Natural killer cell treated with Interleukin-12 subunit alpha and Interleukin-12 subunit beta and Interleukin-15 and Interleukin-18, amount 100 ng/mL, for 72 hours (primary cell): ENCODE measurements at places on chromosomes 2 and 18. TPM values are rescaled to one million over a fixed set of nuclear protein-coding genes. Genes with fewer than 3 reads are reported as not detected.

DNA sequence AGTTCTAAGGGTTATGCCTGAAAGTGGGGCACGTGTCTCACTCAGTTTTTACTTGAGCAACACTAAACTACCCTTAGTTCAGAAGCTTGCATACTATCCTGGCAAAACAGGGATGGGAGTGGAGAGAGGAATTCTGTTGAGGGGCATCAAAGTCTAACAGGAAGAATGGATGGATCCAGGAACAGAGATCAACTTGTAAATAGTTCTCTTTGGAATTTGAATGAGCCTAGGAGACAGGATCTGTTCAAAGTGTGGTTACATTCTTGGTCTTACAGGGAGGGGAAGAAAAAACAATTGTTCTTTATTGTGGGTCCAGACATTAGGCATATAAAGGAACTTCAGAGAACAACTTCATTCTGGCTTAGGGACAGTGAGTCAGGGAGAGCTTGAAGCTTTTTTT is 560.2 kb downstream of the CNTNAP5 start:
- no peaks in the 10 kb centered on the region for H3K36me3 ChIP-seq
- no peaks in the 10 kb centered on the region for H3K4me1 ChIP-seq
- DNase-seq: no peak
- no peak overlapping the region for H3K27ac ChIP-seq

GRCh38 chr2:226378753-226379705 is 420.6 kb downstream of the IRS1 start:
- no peaks in the 10 kb centered on the region for H3K27me3 ChIP-seq
- DNase-seq: no peak
- H3K36me3 ChIP-seq: no peaks in the 10 kb centered on the region
- H3K27ac ChIP-seq: no peak overlapping the region
- H3K4me1 ChIP-seq: no peaks in the 10 kb centered on the region

- H3K4me1 ChIP-seq: no peaks in the 10 kb centered on the region
- peaks cover 7% of the 10 kb centered on the region for H3K27me3 ChIP-seq
- no peak overlapping the region for H3K4me3 ChIP-seq
These were observed 142.5 kb upstream of the L3MBTL4 start for GRCh38 chr18:6557057-6557769.

DNA sequence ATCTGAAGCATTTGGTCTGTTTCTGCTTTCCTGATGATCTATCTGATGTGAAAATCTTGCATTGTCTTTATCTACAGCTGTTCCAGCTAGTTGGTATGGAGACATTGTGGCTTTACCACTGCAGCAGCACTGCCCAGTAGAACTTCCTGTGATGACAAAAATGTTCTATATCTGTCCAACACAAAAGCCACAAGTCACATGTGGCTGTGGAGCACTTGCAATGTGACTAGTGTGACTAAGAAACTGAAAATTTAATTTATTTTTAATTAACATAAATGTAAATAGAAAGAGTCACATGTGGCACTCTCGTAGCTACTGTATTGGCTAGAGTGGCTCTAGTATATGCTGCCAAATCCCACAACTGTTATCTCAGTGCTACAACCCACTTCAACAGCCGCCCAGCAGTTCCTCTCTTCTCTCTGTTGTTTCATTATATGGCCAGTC is 425.7 kb downstream of the SETBP1 start:
- no peak overlapping the region for H3K4me3 ChIP-seq
- no peaks in the 10 kb centered on the region for H3K36me3 ChIP-seq
- H3K27ac ChIP-seq: no peak overlapping the region
- peak; percentile 70 for DNase-seq
- peaks cover 30% of the 10 kb centered on the region for H3K4me1 ChIP-seq

- H3K4me1 ChIP-seq: no peaks in the 10 kb centered on the region
- peaks cover 5% of the 10 kb centered on the region for H3K36me3 ChIP-seq
- H3K4me3 ChIP-seq: no peak overlapping the region
- no peak for DNase-seq
- no peaks in the 10 kb centered on the region for H3K27me3 ChIP-seq
These were observed 141.8 kb downstream of the GRB14 start for GRCh38 chr2:164479460-164479859.

DNA sequence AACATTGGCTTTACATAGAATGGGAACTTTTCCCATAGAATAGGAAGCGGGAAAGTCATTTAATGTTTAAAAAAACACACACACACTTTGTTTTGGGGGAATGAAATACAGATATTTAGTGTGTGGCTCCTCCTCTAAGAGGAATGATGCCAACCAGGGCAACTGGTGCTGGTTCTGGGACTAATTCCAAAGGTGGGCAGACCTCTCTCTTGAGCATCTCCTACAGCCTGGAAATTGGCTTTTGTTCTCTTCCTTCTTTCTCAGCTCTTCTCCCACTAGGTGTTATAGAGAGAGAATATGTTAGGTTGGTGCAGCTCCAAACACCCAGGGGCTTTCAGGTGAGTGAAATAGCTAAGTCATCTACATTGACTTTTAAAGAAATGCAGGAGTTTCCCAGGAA is 190.1 kb downstream of the RAD51AP2 start:
- H3K36me3 ChIP-seq: no peaks in the 10 kb centered on the region
- no peak overlapping the region for H3K4me3 ChIP-seq
- DNase-seq: no peak
- H3K27me3 ChIP-seq: no peaks in the 10 kb centered on the region

DNA sequence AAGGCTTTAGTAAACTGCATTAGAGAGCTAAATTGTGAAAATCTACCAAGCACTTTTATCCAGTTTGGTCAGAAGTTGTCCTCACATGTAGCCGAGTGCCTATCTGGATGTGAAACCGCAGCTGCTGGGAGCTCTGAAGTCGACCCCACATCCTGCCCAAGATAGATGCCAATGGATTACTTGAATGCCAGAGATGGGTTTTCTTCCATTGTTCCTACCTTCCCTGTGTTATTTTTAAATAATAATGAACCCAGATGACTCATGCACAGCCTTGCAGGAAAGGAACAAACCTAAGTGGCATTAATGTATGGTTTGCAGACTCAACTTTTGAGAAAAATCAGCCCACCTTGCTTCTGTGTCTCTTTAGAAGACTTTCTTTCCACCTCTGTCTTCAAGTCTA is 408.5 kb downstream of the FBXO15 start:
- no peaks in the 10 kb centered on the region for H3K27me3 ChIP-seq
- no peak overlapping the region for H3K27ac ChIP-seq
- no peak overlapping the region for H3K4me3 ChIP-seq
- no peaks in the 10 kb centered on the region for H3K4me1 ChIP-seq

GRCh38 chr2:204468746-204469429 is 76.4 kb upstream of the PARD3B start:
- DNase-seq: no peak
- no peak overlapping the region for H3K4me3 ChIP-seq
- no peak overlapping the region for H3K27ac ChIP-seq
- H3K27me3 ChIP-seq: peaks cover 7% of the 10 kb centered on the region
- no peaks in the 10 kb centered on the region for H3K36me3 ChIP-seq

DNA sequence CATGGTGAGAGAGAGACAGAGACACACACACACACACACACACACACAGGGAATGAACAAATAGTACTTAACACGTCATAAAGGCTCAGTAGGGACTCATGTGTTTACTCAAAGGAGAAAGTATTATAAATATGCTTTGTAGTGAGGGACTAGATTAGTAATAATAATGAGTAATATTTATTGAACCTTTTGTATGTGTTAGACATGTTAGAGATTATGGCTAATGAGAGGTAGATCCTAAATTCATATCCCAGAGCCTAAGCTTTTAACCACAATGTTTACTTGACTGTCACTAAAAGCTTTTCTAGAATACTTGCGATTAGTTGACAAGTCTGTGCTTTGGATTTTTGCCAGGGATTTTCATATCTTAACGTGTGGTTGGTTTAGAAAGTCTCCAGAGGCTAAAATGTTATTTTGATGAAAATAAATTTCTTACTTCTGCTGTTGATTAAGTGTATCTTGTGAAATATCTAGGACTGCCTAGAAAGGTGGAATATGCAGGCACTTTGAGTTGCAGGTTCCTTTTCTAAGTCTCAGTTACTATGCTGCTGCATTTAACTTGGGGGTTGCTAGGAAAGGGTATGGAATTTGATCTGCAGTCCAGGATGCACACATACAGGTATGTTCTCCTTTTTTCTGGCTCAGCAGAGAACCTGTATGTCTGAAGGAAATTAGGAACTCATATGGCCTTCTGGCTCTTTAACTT is 64.5 kb downstream of the UBR3 start:
- no peak for DNase-seq
- no peaks in the 10 kb centered on the region for H3K27me3 ChIP-seq

- no peaks in the 10 kb centered on the region for H3K36me3 ChIP-seq
- H3K27ac ChIP-seq: no peak overlapping the region
- peaks cover 45% of the 10 kb centered on the region for H3K27me3 ChIP-seq
- H3K4me3 ChIP-seq: no peak overlapping the region
- DNase-seq: no peak
- H3K4me1 ChIP-seq: no peaks in the 10 kb centered on the region
These were observed 25.5 kb downstream of the ACVR1C start for GRCh38 chr2:157603198-157603597.

- H3K27ac ChIP-seq: no peak overlapping the region
- no peaks in the 10 kb centered on the region for H3K27me3 ChIP-seq
- no peak for DNase-seq
- H3K36me3 ChIP-seq: no peaks in the 10 kb centered on the region
These were observed 208.0 kb downstream of the GBX2 start for GRCh38 chr2:235960011-235960715.

The PGAP1 gene
- total RNA-seq: 11.6 TPM

The EVX2 gene
- not detected for total RNA-seq

The SMARCAL1 gene
- total RNA-seq: 32.2 TPM

The TWIST2 gene
- total RNA-seq: not detected

The CNOT11 gene
- 51.2 TPM for total RNA-seq

The UPP2 gene
- total RNA-seq: not detected

The MYO5B gene
- total RNA-seq: not detected

The KIAA2012 gene
- total RNA-seq: not detected

The ARHGAP15 gene
- 133 TPM for total RNA-seq

The PCARE gene
- total RNA-seq: not detected

The TMEM127 gene
- 41.4 TPM for total RNA-seq
